ENCODE measurements at places on chromosomes 7 and 10.

DNA sequence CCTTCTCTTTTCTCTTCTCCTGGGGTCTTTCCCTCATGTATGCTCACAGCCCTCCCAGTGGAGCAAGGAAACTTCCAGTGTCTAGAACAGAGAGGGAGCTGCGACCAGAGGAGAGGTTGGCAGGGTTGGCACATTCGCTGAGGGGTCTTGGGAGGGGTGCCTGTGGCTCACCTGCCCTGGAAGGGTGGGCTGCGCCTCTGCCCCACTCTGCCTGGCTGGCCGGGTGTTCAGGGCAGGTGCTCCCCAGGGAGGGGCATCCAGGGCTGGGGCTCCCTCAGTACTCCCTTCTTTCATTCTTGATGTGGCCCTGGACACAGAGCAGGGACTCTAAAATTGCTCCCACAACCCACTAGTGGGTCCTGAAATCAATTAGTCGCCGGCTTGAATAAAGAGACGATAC is 16.9 kb downstream of the SHH start:
- no peak for DNase-seq

GRCh38 chr7:100488333-100489095 is 4.8 kb downstream of the NYAP1 start:
- no peak for DNase-seq

GRCh38 chr7:25862261-25863004 is 289.6 kb upstream of the NFE2L3 start:
- peak; percentile 78 for DNase-seq

GRCh38 chr10:85927952-85928665 is 438.5 kb downstream of the GRID1 start:
- no peak for DNase-seq

DNA sequence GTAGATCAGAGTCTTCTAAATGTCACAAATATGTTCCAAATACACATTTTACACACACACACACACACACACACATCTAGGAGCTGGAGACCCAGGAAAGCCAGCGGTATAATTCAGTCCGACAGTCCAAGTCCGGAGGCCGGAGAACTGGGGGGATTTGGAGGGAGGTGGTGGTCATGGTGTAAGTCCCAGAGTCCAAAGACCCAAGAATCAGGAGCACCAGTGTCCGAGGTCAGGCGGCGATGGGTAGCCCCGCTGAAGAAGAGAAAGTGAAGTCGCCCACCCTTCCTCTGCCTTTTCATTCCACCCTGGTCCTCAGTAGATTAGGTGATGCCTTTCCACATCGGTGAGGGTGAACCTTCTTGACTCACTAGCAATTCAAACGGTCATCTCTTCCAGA is 154.8 kb downstream of the CAMK1D start:
- DNase-seq: no peak

DNA sequence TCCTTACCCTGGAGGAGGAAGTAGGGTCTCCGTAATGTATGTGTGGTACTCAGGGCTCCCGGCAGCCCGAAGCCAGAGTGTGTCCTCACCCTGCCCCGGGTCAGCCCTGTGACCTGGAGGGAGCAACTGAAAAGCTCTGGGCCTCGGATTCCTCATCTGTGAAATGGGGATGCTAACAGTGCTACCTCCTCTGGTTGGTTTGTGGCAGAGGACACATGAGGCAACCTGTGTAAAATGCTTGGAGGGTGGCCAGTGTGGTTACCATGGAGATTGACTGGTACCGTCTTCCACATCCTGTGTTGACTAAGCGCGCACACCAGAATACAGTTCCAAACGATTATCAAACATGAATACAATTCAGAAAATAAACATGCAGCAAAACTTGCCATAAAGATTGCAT is 163.8 kb upstream of the KLF6 start:
- peak; percentile 54 for DNase-seq

DNA sequence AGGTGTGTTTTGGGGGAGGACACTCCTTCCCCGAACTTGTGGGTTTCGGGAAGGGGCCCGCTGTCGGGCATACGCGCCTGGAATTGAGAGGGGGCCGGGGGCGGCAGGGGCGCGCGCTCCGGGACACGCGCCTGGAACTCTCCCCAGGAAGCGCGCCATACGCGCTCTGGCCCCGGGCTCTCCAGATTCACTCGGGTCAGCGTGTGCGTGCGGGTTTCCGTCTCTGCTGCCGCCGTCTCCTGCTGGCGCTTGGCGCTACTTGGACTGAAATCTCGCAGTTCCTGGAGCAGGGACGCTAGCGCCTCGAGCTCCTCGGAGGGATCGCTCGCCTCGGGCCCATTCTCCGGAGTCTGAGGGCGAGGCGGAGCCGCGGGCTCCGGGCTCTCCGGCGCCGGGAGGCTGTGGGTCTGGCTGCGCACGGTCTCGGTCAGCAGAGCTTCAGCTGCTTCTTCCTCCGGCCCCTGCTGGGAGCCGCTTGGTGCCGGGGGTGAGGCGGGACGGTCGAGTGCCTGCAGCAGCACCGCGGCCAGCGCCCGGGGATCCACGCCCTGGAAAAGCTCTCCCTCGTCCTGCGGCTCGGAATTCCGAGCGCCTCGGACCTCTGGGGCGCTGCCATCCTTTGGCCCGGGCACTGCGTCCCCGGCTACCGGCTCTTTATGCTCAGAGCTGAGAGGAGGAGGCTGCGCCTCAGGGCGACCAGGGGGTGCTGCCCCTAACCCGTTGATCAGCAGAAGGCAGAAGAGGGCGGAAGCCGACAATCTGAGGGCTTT is 1.1 kb downstream of the VGF start:
- no peak for DNase-seq

GRCh38 chr7:95897557-95898251 is 125.3 kb downstream of the DYNC1I1 start:
- DNase-seq: no peak

DNA sequence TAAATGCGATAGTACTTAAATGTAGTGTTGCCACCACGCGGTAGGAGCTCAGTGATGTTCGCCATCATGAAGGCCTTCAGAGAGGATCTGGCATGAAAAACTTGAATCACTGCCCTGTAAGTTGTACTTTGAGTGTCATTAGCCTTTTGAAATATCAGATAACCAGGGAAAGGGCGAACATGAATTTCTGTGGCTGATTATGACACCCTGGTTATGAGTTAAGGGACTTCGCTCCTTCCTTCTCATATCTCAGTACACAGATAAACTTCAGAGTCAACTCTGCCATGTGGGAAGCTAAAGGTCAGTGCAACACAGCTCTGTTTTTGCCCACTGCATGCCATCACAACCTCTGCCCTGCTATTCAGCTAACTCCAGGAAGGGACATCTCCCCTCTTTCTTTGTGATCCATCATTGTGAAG is 8.9 kb upstream of the ACSL5 start:
- DNase-seq: no peak

- no peak for DNase-seq
These were observed 120.3 kb downstream of the CYTH3 start for GRCh38 chr7:6151994-6152735.

- DNase-seq: no peak
These were observed 80.8 kb upstream of the KLF14 start for GRCh38 chr7:130814778-130815335.

DNA sequence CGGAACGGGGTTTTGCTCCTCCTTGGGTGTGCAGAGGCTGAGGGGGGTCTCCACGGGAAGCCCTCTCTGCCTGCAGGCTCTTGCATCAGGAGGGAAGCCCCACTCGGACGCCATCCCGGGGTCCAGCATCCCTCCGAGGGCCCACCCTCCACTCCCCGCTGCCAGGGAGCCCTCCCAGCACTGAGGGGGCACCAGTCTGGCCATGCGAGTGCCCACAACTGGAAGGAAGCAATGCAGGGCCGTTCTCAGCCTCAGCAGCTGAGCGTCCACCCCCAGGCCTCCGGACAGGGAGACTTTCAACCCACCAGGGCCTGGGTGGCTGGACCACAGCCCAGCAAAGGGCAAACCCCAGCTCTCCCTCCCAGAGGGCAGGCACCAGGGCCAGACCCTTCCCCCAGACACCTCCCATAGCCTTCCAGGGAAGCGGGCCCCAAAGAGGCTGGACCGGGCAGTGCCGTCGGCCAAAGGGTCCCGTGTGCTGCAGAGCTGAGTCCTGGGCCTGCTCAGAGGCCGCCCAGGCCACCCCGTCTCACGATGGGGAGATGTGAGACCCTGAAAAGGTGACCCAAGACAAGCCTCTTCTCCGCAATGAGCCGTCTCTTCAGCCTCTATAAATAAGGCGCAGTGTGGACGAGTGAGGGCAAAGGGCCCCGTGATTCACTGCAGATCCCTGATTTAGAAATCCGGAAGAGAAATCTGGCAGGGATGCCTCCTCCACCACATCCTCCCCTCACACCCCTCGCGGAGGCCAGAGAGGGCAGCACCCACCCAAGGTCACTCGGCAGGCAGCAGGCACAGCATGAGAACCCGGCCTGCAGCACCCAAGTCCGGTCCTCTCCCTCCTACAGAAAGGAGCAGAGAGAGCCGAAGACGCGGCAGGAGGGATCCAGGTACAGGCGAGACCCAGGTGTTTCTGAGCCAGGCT is 81.9 kb upstream of the DNAAF5 start:
- DNase-seq: no peak

DNA sequence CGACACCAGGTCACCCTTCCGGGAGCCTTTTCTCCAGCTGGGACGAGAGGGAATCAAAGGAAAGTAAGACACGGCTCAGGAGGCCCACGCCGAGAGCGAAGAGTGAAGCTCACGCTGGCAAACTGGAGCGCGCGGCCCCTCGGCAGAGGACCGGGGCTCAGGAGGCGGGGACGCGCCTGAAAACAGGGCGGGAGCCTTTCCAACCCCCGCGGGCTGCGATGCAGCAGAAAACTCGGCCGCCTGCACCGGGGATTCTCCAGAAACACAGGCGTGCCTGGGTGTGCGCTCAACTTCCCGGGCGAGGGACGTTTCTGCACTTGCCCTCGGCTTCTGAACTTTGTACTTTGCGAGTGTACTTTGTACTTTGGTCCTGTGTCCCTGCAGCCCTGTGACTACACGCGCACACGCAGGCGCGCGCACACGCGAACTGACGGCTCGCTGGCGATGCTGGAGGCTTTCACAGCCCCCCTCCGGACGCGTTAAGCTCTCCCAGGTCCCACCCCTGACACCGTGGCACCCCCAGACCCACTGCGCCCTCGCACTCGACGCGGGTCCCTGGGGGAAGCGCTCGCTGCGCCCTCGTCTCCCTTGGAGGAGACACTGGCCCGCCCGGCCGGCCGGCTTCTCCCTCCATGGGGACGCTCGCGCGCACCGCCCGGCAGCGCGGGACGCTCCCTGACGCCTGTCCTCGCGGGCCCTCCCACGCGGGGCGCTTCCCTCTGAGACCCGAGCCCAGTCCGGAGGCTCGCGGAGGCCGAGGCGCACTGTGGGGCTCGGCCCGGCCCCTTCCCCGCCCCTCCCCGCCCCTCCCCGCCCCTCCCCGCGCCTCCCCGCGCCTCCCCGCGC is 588 bp upstream of the PAOX start:
- DNase-seq: no peak

DNA sequence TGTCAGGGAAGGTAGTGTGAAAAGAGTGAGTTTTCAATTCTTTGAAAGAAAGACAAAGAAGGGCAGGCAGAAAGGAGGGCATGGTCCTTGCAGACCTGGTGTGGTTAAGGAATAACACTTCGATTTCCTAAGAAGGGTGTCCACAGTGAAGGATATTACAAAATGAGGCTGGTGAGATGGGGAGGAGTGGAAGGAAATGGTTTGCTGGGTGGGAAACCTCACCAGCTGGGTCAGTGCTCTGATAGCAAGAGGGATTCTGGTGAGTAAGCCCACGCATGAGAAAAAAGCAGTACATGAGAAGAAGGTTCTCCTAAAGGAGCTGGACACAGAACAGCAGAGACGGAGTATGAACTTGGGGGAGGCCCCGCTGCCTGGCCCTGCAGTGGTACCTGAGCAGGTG is 230.6 kb upstream of the PLXNA4 start:
- no peak for DNase-seq

- DNase-seq: no peak
These were observed 356.9 kb upstream of the PRKCQ start for GRCh38 chr10:6936931-6937330.

DNA sequence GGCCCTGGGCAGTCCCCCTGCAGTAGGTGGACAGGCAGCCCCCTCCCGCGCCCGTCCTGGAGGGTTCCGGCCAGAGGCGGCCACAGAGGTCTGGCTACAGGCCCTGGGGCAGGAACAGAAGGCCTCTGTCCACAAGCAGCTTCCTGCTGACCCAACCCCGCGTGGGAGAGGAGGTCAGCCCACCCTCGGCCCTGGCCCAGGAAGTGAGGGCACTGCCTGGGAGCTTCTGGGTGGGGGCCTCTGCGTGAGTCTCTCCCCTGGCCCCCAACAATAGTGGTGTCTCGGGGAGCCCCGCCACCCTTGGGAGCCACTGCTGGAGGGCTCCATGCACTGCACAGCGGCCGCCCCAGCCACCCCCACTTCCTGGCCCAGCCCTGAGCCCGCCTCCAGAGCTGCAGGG is 4.7 kb downstream of the MICALL2 start:
- no peak for DNase-seq

DNA sequence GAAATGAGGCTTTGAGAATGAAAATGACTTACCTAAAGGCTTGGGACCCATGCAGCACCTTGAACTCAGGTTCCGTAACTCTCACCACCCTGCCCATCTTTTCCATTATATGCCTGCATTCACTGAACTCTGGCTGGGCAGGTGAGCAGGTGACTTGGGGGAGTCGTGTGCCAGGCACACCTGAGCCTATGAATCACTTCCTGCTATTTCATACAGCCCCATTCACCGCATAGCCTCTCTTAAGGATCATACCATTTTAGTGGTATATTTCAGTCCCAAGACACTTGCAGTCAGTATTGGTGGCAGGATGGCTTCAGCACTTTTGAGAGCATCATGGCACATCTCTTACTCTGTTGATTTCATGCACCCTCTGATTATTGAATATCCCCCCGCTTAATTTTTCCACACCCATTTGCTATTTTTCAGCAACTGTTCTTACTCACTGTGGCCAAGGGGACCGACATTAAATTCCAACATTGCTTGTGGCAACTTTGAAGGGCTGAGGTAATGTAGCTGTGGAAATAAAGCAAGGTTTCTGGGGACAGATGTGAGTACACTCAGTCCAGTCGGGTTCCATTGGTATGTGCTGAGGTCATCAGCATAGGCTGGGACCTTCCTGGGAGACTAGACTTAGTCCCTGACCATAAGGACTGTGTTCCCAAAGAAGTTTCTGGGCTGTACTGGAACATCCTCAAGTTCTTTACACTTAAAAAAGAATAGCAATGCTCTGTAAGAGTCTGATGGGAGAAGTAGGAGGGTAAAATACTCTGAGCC is 39.8 kb upstream of the ZNF438 start:
- DNase-seq: no peak

- no peak for DNase-seq
These were observed 124.4 kb upstream of the C7orf33 start for GRCh38 chr7:148466120-148466519.

DNA sequence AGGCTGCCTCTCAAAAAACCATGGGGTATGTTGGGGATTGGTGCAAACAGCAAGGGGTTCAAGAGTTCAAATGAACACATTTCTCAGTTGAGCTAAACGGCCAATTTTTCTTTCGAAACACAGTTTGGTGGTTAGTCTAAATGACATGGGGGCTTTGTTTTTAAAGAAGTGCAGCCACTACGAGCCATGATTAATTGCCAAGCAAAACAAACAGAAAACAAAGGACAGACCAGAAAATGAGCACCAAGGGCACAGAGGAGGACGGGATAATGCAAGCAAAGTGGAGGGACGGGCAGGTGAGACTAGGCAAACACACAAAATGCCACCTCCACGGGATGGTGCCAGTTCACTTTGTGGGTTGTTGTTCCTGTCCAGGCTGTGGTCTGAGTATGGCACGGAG is 64.5 kb upstream of the PDLIM1 start:
- DNase-seq: no peak

- no peak for DNase-seq
These were observed 63.0 kb downstream of the NEURL1 start for GRCh38 chr10:103556383-103557007.

GRCh38 chr10:19921300-19922140 is 105.3 kb downstream of the PLXDC2 start:
- no peak for DNase-seq

GRCh38 chr7:8434290-8435002 is 1.0 kb downstream of the NXPH1 start:
- DNase-seq: no peak
